ENCODE measurements at places on chromosomes 12 and 14.

GRCh38 chr14:44995770-44996294 lies 33.8 kb downstream of the TOGARAM1 start:
- DNase-seq: no peak

- DNase-seq: no peak
Measured at GRCh38 chr12:26783131-26783526, 49.9 kb downstream of the ITPR2 start.

DNA sequence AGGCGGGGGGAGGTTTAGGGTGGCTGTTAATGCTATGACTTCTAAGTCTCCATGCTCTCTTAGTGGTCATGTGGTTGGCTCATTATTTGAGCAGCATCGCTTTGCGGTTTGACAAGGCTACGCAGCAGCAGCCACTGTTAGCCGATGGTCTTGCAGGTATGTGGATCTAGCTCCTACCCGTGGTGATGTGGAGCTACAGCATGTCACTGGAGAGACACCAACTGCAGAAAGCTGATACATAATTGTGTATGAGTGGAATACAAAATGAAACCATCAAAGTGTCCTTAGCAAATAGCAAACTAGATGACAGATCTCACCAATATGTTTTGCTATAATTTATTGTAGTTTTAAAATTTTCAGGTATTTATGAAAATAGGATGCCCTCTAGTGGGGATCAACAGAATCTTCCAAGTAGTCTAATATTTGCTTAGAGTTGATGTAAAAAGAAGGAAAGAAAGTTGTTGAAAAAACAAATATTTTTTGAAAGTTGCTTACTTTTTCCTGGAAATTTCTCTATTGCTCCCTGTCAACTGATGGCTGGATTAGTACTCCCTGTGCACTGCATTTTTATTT lies 94.9 kb downstream of the NAV3 start:
- DNase-seq: peak; percentile 71

- no peak for DNase-seq
Measured at GRCh38 chr12:89349814-89350213, 2.5 kb downstream of the DUSP6 start.

DNA sequence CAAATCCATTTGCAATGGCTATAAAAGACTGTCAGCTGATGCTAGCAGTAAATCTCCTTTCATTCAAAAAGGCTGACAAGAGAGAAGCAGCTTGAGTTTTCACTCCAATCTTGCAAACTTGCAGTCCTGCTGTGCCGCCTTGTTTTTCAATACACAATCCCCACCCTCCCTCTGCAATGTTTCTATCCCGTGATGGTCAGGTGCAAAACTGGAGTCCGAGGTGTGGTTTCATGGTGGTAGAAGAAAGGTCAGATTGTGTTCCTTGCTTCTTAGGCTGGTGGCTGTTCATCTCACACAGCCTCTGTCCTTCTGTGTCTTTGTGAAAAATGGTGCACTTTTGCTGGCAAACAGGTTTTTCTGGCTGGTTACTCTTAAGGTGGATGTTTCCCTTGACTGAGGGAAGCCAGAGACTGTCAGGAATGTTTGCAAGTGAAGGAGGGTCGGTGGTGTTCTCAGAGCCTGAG lies 27.7 kb upstream of the TBX3 start:
- no peak for DNase-seq

GRCh38 chr14:76940021-76940760 lies 88.3 kb downstream of the IRF2BPL start:
- DNase-seq: no peak

GRCh38 chr12:127257366-127257935 lies 1009.5 kb upstream of the TMEM132C start:
- DNase-seq: no peak

- DNase-seq: no peak
Measured at GRCh38 chr14:67567654-67568053, 32.4 kb downstream of the PIGH start.

DNA sequence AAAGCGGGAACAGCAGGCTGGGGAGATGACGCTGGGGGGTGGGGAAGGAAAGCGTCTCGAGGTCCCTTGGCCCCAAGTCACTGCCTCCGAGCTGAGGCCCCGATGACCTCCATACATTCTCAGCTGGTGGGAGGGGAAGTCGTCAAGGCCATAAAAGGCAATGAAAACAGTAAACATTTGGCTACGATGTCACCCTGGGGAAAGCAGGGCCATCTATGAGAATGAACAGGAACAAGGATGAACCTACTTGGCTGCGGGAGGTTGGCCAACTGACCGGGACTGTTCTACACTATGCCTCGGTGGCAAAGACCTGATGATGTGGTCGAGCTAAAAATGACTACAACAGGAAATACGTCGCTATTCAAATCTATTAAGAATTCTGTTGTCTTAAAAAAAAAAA lies 19.5 kb downstream of the PRKAB1 start:
- DNase-seq: no peak

DNA sequence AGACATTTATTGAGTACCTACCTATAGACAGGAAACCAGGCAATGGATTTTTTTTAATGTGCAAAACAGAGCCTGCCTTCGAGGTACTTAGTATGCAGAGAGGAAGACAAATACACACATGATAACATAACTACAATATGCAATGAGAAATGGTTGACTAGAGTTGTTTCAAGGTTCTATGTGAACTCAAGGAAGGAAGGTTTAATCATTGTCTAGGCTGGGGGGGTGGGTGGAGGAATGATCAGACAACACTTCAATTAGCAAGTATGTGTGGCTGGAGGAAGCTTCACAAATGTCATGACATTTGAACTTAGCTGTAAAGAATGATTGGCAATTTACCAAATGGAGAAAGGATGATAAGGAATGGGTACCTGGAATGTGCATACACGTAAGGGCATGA lies 985.3 kb downstream of the FLRT2 start:
- no peak for DNase-seq

- DNase-seq: peak; percentile 8
Measured at GRCh38 chr14:101665478-101666078, 95.9 kb upstream of the PPP2R5C start.

GRCh38 chr14:104106471-104106991 lies 21.0 kb downstream of the ASPG start:
- no peak for DNase-seq

DNA sequence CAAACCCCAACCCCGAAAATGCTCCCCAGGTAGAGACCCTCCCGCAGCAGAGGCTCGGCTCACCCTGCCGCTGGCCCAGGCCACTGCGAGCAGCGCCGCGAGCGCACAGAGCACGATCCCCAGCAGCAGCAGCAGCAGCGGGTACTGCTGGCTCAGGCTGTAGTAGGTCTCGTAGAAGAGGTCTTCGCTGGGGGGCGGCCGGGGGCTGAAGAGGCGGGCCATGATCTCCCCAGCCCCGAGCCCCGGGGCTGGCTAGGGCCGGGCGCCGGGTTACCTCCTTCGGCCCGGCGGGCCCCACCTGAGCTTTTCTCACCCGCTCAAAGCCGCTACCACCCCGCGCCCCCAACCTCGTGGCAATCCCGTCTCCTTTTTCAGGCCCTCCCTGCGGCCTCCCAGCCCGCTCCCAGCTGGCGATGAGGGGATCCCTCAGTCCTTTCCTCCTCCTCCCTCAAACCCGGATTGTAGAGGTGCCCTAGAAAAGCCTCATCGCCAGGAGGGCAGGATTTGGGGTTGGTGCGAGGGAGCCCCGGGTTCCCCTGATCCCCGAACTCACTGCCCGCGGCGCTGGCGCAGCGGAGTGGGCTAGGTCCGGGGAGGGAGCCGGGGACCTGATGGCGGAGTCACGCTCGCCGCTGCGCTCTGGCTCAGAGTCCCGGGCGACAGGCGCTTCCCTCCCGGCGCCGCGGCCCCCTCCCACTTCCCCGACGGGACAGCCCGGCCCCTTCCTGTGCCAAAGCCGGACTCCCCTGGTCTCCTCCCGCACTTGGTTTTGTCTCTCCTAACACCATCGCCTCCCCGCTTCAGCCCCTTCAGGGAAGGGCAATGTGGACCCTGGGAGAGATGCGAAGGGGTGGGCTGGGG lies at the start of gene ADCY4:
Gene ADCY4 (minus strand): TSS at position 641 of the 861 bp plus-strand sequence. CDS start 419 bp downstream, at position 222.
- DNase-seq: no peak

- peak; percentile 91 for DNase-seq
Measured at GRCh38 chr14:79278798-79279644, 932.3 kb downstream of the DIO2 start.

GRCh38 chr12:104521731-104522130 lies 65.0 kb downstream of the CHST11 start:
- no peak for DNase-seq

All from renal cortex interstitium (tissue), 15 donors.